ENCODE measurements at places on chromosomes 11 and 22.

DNA sequence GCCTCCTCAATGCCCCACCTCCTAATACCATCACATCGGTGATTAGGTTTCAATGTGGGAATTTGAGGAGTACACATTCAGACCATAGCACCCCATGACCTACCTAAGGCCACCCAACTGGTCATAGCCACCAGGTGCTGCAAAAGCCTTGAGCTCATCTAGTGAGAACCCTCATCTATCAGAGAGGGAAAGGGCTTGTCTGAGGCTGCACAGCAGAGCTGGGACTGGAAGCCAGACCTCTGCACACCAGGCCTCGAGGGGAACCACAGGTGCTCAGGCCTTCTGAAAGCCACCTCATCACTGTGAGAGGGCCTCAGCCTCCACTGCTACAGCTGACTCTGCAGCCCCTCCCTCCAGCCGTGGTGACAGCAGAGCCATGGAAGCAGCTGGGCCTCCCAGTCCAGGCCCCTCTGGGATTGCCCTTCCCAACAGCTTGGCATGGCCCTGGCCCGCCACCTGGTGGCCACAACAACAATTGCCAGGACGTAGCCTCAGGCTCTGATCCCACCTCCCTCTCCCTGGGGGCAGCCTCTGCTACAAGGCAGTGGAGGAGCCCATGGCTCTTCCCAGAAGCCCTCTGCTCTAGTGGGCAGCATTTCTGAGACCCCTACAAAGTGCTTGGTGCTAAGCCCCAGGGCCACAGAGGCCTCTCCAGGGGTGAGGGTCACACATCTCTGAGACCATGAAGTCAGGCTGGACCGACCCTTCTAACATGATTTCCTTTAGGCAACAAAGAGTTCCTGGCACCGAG, 41.0 kb upstream of the PRDM11 start:
- peak; percentile 92 for DNase-seq

GRCh38 chr11:94938095-94939055, 35.0 kb downstream of the CWC15 start:
- peak; percentile 83 for DNase-seq

GRCh38 chr22:46993633-46994032, 231.2 kb downstream of the TBC1D22A start:
- DNase-seq = peak; percentile 55

DNA sequence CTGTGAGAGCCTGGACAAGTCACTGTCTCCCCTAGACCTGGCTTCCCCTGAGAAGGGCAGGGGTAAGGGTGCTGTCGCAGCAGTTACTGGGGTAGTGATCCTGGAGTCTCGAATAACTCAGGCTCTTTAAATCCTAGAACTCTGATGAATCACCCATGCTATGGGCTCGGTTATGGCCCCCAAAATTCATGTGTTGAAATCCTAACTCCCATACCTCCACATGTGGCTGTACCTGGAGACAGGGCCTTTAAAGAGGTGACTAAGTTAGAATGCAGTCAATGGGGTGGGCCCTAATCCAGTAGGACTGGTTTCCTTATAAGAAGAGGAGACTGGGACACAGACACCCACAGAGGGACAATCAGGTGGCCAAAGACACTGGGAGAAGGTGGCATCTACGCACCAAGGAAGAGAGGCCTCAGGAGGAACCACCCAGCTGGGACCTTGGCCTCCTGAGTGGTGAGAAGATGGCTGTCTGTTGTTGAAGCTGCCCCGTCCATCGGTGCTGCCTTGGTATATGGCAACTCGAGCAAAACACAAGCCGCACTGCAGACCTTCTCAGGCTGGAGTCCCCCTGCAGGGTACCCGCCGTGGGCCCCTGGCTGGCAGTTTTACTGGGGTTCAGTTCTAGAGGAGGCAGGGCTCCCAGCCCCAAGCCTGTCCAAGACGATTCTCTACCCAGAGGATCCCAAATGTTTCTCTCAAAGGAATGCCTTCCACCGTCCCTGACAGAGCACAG, 48.8 kb upstream of the SHISAL1 start:
- DNase-seq = peak; percentile 23

- DNase-seq = no peak
These were observed 75.4 kb downstream of the TRPC6 start for GRCh38 chr11:101508370-101508769.

GRCh38 chr22:39522567-39523300, 2.4 kb downstream of the ATF4 start:
- DNase-seq = no peak

DNA sequence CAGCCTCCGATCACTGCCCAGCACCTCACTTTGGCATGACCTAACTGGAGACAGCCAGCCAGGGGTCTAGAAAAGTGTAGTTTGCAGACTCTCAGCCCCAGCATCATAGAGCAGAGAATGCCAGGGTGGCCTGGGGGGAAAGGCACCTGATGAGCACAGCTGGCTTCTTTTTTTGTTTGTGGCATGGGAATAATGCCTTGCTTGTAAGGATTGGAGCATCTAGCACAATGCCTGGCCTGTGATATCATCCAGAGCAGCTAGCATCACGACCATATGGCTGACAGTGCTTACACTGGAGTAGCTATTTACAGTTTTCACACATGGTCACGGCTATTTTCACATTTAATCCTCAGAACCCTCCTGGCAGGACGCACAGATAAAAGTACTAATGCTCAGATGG, 594.8 kb upstream of the B3GAT1 start:
- no peak for DNase-seq

GRCh38 chr22:42076764-42077485, 2.6 kb upstream of the SMDT1 start:
- DNase-seq = no peak

DNA sequence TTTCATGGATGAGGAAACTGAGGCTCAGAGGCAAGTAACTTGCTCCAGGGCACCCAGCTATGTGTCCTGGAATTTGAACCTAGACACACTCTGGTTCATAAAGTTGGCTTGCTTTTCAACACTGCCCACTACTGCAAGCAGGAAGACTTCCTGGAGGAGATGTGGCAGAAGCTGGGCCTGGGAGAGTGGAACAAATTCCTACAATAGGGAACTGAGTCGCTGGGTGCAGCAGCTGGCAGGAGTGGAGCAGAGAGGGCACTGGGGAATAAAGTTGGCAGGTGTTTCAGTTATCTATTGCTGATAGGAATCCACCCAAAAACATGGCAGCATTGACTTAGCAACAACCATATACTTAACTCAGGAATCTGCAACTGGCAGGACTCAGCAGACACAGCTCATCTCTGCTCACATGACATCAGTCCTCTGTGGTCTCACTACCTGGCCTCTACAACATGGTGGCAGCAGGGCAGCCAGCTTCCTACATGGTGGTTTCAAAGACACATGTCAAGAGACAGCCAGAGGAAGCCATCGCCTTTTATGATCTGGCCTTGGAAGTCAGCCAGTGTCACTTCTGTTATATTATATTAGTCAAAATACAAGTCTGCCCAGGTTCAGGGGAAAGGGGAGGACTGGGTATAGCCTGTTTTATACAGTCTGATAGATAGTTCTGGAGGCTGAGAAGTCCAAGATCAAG, 10.6 kb upstream of the CARD10 start:
- DNase-seq = no peak

DNA sequence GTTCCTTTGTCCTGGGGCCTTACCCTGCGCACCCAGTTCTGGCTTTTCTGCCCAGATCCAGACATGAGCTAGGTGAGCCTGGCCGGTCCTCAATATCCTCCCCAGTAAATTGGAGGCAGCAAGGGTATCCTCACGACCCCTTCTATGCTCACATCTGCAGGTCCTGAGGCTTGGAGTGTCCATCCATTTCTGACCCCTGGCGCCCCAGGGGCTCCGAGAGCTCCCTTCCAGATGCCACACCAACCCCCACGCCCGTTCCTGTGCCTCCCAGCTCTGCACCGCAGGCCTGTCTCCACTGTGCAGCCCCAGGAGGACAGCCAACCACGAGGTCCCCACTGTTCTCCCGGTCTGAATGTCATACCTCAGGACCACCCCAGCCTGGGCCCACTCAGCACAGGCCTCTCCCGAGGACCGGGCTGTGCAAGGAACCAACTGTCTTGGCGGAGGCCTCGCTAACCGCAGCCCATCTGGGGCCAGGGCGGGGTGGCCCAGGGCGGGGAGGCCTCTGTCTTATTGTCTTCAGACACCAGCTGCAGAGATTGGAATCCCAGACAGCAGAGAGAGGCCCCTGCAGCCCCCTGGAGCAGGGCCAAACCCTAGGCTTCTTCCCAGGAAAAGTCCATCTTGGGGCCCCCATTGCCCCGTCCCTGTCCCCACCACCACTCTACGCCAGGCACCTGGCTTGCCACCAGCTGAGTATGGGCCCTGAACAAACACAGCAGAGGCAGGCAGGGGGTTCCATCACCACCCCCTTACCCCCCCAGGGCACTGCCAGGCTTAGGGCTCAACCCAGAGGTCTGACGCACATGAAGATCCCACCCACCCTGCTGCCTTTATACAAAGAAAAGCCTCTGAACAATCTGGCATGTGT, 39.3 kb downstream of the ALX4 start:
- DNase-seq = no peak

DNA sequence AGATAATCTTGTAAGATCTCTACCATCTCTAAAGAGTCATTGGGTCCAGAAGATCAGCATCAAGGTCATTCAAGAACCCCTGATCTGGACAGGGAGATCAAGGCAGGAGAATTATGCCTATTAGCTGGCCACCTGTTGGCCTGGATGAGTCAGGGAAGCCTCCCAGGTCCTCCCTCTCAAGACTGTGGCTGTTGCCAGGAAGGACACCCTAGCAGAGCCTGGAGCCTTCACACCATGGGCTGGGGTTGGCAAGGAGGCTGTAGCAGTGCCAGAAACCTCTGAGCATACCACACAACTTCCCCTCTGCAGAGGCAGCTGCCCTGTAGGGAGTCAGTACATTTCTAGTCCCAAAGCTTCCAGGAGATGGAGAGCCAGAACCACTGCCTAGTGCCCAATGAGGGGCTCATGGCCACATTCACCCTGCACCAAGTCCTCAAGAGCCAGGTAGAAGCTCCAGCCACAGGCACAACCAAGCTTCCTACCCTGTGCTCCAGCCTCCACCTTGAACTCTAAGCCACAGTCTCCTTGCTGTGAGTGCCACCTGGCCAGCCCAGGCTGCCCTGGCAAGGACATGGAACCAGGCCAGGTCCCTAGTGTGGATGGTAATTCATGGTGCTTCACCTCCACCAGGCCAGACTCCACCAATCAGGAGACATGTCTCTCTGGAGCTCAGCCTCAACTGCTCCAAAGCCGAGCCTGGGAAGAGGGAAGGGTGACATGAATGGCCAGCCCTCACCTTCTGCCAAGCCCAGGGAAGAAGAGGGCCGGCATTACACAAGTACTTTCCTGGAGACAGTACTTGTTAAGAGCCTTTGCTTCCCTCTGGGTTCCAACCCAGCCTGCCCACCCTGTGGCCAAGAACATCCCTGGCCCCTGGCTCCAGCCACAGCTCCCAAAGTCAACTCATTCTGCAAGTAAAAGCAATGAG, 124.3 kb downstream of the BUD13 start:
- no peak for DNase-seq

GRCh38 chr11:65060913-65061408, 2.6 kb upstream of the NAALADL1 start:
- no peak for DNase-seq

GRCh38 chr11:134118006-134118405, 49.1 kb downstream of the JAM3 start:
- no peak for DNase-seq

DNA sequence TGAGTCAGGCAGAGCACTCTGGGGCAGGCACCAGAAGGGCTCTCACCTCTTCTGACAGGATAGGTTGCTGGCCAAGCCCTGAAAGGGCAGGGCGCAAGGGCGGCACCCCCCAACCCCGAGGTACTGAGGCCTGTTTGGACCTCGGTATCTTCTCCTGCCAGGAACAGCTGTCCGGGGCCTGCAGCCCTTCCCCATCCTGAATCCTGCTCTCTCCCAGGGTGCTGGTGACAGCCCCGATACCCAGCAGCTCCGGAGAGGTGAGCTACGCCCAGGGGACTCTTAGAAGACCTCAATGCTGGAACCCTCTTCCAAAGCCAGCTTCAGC, 79.1 kb downstream of the PHF21B start:
- peak; percentile 26 for DNase-seq

DNA sequence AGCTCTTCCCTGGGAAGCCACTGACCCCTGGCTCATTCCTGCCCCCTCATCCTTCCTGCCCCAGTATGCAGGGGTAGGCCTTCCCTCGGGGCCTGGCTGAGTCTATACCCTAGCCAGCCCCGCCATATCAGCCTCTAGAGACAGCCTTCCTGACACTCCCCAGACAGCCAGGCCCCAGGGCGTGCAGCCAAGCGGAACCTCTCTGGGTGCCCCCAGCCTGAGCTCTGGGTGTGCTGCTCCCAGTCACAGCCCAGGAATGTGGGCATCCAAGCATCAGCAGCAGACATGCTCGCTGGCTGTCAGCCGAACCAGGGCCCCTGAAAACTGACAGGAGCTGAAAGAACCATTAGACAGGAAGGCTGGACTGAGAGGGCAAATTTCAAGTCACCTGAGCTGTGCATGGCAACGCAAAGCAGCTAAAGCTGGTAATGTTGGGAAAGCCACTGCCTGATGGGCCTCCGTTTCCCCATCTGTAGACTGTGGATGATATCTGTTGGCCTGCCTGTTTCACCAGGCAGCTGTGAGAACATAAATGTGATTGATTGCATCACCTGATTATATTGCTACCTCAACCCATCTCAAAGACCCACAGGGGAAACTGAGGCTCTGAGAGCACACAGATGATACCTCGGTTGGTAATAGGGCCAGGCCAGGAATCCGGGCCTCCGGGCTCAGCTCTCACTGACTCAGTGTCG, 93.2 kb downstream of the LRRC32 start:
- DNase-seq = peak; percentile 81

- DNase-seq = no peak
These were observed 28.2 kb upstream of the OPCML start for GRCh38 chr11:133560472-133560855.

- no peak for DNase-seq
These were observed at the start of gene GP1BB for GRCh38 chr22:19723232-19723982. Gene GP1BB (plus strand): TSS chr22:19723539. CDS start chr22:19723570, 31 bp downstream.

All from Right ventricle myocardium inferior (tissue), 1 donor.